Heart right ventricle (tissue), 16 donors: ENCODE measurements at places on chromosomes 12 and 14. TPM values are rescaled to one million over a fixed set of nuclear protein-coding genes. Genes with fewer than 3 reads are reported as not detected.

Gene TEX22
- 0.42 TPM for total RNA-seq

- no peak for DNase-seq
- H3K4me3 ChIP-seq: no peak overlapping the region
- no peak overlapping the region for H3K27ac ChIP-seq
- H3K27me3 ChIP-seq: no peaks in the 10 kb centered on the region
Observed at GRCh38 chr14:92542766-92543554, 29.4 kb downstream of the RIN3 start.

Gene NXPH4
- 3.2 TPM for total RNA-seq

Gene KCNMB4
- total RNA-seq: 2.2 TPM

DNA sequence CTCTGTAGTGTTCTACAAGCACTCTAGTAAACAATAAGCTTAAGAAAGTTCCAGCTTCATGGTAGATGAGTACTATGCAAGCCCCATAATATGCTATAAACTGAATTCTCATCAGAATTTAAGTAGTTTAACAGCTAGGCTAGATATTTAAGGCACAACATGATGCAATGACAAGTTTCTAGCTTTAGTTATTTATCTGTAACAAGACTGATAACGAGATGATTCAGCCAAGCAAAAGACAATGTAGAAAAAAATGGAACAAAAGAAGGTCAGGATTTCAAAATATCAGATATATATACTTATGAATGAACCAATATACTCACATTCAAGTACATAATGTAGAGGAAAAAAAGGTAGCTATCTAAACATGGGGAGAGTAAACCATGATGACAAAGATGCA is 61.0 kb upstream of the RERGL start:
- H3K27ac ChIP-seq: no peak overlapping the region
- H3K36me3 ChIP-seq: no peaks in the 10 kb centered on the region
- no peak overlapping the region for H3K4me3 ChIP-seq
